ENCODE measurements at places on chromosomes 5 and 9. TPM values are rescaled to one million over a fixed set of nuclear protein-coding genes. Genes with fewer than 3 reads are reported as not detected.

The FOXI1 gene
- total RNA-seq: 0.16 TPM

The NIPAL4 gene
- total RNA-seq: 31.2 TPM

The GLRA1 gene
- total RNA-seq: not detected

The DEPDC1B gene
- 4.9 TPM for total RNA-seq

The SLC6A19 gene
- not detected for total RNA-seq

The SELENOP gene
- 95.9 TPM for total RNA-seq

The GABBR2 gene
- not detected for total RNA-seq

The ARL14EPL gene
- not detected for total RNA-seq

The DRD1 gene
- not detected for total RNA-seq

The UBE2QL1 gene
- total RNA-seq: not detected

The PPP3R2 gene
- total RNA-seq: not detected

The FYB1 gene
- 64.7 TPM for total RNA-seq

The CFAP157 gene
- total RNA-seq: not detected

The SCGB3A2 gene
- total RNA-seq: not detected

The DNAJC25 gene
- total RNA-seq: 3.0 TPM

The DMGDH gene
- total RNA-seq: 0.60 TPM

The CENPK gene
- total RNA-seq: 9.3 TPM

The TAF11L10 gene
- total RNA-seq: not detected

The DBH gene
- total RNA-seq: not detected

The PCDHA2 gene
- 0.04 TPM for total RNA-seq

The OR13F1 gene
- not detected for total RNA-seq

The CCDC192 gene
- total RNA-seq: not detected

The PCDHB15 gene
- 0.44 TPM for total RNA-seq

The DDX4 gene
- not detected for total RNA-seq

The ZNF300 gene
- 3.5 TPM for total RNA-seq

The ADAM19 gene
- 2.2 TPM for total RNA-seq

The PCDHGC5 gene
- 1.0 TPM for total RNA-seq

The CCDC152 gene
- not detected for total RNA-seq

Data from esophagus mucosa (tissue), 1 donor.